CD4-positive, alpha-beta T cell treated with Interleukin-2 at 100 ng/mL for 4 hours (primary cell): ENCODE measurements at places on chromosomes 3 and 15.

DNA sequence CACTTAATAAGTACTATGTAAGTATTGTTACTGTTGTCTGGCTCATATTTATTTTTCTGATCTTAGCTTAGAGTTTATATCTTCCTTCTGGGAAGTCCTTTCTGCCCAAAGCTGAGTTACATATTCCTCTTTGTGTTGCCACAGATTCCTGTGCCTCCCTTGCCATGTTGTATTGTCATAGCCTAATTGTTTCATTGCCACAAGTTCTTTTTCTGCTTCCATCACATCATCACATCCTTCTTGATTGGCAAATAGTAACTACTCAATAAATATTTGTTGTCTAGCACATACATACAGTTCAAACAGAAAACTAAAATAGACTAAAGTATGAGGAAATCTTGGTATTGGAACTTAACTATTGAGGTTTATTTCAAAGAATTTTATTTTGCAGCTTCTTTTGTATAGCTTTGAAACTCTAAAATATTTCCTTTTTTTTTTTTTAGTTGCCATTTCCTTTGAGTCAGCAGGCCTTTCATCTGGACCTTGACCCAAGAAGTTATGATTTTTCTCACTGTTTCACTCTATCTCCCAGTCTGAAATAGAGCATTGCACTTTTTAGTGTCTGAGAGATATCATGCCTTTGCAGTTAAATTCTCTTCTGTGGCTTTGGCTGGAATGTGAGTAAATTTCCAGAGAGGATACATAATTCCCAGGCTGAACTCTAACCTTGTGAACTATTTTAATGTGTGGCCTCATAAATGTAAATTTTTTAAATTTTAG lies 98.2 kb downstream of the ZNF609 start:
- DNase-seq, result no peak

DNA sequence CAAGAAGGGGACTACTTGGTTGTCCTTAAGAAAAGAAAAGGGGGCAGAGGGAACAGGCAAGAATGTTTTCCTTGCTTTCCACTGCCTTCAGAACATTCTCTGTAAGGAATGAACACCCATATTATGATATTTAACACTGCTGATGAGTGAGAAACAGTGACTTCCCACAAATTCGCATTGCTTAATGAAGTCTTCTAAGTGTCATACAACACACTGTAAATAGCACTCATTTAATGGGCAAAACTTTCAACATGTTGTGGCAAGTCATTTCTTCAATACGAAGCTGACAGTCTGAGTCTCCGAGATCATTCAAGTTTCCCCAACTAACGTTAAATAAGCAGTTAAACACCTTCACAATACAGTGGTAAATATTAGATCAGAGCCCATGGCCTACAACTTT lies 464.4 kb downstream of the SHQ1 start:
- no peak for DNase-seq

- no peak for DNase-seq
These were observed 52.0 kb upstream of the LRIG1 start for GRCh38 chr3:66552846-66553245.

- no peak for DNase-seq
These were observed 153.7 kb upstream of the MDFIC2 start for GRCh38 chr3:70466096-70466495.

DNA sequence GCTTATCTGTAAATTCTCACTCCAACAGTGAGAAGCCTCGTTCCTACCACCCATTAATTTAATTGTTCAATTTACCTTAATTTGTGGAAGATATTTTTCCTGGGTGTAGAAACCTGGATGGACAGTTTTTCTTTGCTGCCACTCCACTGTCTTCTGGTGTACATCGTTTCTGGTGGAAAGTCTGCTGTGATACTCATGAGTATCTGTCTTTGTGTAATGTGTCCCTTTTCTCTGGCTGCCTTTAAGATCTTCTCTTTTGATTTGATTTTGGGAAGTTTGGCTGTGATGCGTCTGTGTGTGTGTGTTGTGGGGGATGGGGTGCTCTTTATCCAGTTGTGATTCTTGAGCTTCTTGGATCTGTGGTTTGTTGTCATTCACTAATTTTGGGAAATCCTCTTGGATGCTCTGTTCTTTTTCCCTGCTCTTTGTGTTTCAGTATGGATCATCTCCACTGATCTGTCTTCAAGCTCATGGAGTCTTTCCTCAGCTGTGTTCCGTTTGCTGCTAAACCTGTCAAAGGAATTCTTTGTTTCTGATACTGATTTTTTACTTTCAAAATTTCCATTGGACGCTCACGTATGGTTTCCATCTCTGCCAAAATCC lies 42.2 kb upstream of the NR2C2 start:
- no peak for DNase-seq

GRCh38 chr3:27194861-27195483 lies 174.2 kb downstream of the NEK10 start:
- no peak for DNase-seq

DNA sequence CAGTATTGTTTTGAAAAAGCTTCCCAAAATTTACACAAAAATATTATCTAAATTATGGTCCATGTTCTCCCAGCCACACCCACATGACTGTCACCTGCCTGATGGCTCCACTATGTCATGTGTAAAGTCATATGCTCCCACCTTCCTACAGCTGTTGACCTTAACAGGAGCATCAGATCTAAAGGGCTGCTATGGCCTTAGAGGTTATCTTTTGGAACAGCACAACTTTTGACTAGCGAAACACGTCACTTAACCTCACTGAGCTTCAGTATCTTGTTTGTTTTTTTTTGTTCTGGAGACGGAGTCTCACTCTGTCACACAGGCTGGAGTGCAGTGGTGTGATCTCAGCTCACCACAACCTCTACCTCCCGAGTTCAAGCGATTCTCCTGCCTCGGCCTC lies 64.4 kb downstream of the PRKAR2A start:
- DNase-seq, result no peak

GRCh38 chr3:172635588-172635987 lies 75.3 kb downstream of the NCEH1 start:
- DNase-seq, result peak; percentile 18

- DNase-seq, result no peak
These were observed 24.2 kb upstream of the ZPLD1 start for GRCh38 chr3:102410616-102411015.

GRCh38 chr3:64915778-64916177 lies 228.0 kb upstream of the ADAMTS9 start:
- DNase-seq, result no peak

GRCh38 chr15:99605490-99605931 lies 39.7 kb downstream of the MEF2A start:
- no peak for DNase-seq

- DNase-seq, result no peak
These were observed 17.7 kb downstream of the KLF15 start for GRCh38 chr3:126339466-126339865.

DNA sequence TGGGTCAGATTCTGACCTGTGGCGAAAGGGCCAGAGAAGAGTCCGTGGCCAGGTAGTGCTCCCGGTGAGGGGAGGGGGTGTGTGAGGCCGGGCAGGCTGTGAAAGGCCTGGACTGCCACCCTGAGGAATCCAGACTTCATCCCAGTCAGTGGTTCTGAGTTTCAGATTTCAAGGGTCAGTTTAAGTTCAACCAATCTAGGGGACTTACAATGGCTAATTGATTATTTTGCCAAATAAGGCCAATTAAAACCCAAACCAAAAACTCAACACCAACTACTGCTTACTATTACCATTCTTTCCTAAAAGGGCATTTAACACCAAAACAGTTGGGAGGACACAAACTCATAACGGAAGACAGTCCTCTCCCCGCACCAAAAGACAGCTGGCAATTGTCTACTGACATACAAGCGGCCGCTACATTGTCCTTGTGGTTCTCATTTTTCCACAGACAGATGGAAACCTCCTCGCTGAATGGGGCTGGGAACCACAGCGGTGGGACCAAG lies 30.5 kb downstream of the TMEM44 start:
- no peak for DNase-seq

GRCh38 chr3:183536238-183536880 lies 19.1 kb downstream of the KLHL6 start:
- no peak for DNase-seq

- DNase-seq, result no peak
These were observed 197.8 kb downstream of the TBC1D5 start for GRCh38 chr3:17544632-17545031.

DNA sequence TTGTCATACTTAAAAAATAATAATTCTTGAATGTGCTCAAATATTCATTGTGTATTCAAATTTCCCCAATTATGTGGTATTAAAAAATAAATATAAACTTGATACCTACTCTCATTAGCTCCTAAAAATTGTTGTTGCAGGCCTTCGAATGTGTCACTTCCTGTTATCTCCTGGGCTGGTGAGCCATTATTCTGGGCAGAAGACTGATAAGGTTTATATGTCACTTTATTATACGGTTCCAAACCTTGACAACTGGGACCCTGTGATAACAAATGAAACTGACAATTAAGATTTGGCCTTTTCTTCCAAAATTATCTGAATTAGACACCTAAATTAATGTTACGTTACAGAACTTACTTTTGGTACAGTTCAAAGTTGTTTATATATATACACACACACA lies 15.0 kb downstream of the CEP152 start:
- peak; percentile 12 for DNase-seq

- no peak for DNase-seq
These were observed 226.1 kb downstream of the TLE3 start for GRCh38 chr15:69871511-69872134.

DNA sequence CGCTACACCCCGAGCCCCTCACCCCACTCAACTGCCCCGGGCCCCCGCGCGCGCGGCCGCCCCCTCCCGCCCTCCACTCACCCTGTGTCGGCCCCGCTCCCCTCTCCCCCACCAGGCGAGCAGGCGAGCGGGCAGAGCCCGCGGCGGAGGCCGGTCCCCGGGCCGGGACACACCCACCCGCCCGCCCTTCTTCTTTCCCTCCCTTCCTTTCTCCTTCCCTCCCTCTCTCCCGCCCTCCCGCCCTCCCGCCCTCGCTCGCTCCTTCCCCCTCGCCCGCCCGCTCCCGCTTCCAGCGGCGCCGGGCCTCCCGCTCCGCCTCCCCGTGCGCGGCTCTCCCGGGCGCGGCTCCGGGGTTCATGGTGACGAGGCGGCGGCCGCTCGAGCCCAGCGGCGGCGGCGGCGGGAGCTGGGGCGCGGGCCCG lies at the start of gene CTDSPL:
CTDSPL (plus strand) TSS at position 261 of the 422 bp plus-strand sequence. CDS start 320 bp downstream, outside the sequence.
- DNase-seq, result no peak

GRCh38 chr3:17755836-17756235 lies 13.4 kb upstream of the TBC1D5 start:
- no peak for DNase-seq

- DNase-seq, result no peak
These were observed 106.5 kb downstream of the TPRA1 start for GRCh38 chr3:127483902-127484591.

- no peak for DNase-seq
These were observed 36.4 kb downstream of the WWTR1 start for GRCh38 chr3:149621218-149622005.

DNA sequence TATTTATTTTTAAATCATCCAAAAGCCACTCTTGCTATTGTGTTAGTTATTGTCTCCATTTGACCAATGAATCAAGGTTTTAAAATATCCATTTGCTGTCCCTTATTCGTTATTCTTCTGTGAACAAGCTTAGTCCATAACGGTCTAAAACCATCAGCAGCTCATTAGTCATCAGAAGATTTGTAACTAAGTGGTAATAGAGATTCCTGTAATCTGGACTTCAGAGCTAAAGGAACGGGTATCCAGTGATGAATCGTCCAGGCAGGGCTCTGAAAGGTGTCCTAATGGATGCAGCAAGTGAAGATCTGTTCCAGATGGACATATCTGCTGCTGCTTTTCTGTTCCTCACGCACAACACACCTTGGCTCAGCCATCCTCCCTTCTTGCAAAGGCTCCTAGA lies 362.7 kb upstream of the CFAP20DC start:
- no peak for DNase-seq

GRCh38 chr3:151558661-151559060 lies 97.8 kb upstream of the IGSF10 start:
- DNase-seq, result no peak

DNA sequence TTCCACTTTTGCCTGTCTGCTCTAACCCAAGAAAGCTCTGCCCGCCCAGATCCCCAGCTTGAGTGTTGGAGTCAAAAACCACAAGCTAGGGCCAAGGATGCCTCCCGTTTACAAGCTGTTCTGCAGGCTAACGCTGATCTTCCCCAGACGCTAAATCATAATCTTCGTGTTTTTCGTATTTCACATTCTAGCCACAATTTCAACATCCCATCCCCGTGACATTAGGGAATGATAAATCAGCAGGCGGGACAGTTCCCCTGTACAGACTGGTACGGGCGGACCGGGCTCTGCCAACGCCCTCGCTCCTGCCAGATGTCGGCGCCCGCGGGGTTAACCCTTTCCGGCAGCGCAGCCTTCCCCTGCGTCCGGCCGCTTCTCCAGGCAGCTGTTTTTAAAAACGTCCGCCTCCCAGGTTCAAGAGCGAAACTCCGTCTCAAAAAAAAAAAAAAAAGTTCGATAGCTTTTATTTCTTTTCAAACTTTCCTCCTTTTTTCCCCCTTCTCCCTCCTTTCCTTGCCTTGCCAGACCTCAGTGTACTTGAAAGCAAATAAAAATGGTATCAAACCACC lies 81.0 kb upstream of the BNC1 start:
- DNase-seq, result no peak

DNA sequence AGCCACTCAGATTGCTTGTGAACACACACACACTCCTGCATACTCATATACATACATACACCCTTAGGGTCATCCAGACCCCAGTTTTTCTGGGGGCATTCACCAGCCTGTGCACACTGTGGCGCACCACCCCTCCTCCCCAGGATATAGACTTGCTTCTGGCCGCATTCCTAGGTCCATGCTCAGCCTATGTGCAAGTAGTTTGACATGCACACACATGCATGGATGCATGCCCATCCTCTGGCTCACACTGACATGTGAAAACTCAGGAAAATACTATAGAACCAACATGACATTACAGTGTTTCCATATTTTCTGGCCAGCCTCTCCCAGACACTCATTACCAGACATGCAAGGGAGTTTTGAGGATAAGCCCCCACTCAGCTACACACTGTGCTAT lies 79.3 kb upstream of the POLG start:
- no peak for DNase-seq

DNA sequence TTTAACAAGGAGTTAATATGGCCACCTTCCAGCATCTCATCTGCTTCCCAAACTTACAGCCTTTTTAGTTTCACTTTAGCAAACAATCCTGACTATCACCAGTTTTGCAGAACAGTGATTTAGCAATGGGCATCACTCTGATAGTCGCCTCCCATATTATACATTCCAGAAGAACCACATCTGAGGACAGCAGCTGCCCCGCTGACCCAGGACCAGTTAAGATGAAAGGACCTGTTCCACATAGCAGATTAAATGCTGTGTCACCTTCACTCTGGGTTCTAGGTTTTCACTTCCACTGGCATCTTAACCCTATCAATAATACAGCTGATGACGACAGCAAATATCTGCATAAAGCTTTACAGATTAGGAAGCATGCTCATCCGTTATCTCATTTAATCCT lies 99.8 kb downstream of the TRIM69 start:
- DNase-seq, result no peak

GRCh38 chr15:89366656-89367393 lies 32.2 kb upstream of the POLG start:
- DNase-seq, result no peak

DNA sequence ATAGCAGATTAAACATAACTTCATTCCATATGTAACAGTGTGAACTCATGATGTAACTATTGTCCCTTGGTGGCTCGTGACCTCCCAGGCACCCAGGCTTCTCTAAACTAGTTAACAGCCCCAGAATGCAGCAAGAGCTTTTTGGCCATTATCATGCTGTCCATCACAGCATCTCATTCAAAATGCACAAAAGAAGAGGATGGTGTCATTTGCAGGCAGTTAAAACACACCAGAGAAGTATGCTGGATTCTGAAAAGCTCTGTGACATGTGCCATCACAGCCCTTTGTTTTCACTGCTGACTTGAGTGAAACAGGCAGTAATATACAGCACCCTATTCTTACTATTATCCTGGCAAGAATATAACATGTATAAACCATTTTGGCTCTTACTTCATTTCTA lies 117.6 kb upstream of the CHMP2B start:
- DNase-seq, result no peak
